Upper lobe of right lung (tissue), 1 donor: ENCODE measurements at places on chromosomes 2 and 18. TPM values are rescaled to one million over a fixed set of nuclear protein-coding genes. Genes with fewer than 3 reads are reported as not detected.

Gene TMEFF2
- total RNA-seq = not detected

Gene ITGB6
- 109 TPM for total RNA-seq

Gene PRSS56
- total RNA-seq = not detected

Gene ATG9A
- total RNA-seq = 48.2 TPM

Gene ZC3H6
- 16.6 TPM for total RNA-seq

Gene TMEM247
- not detected for total RNA-seq

Gene ZNF516
- total RNA-seq = 28.0 TPM

- no peak for DNase-seq
- H3K4me1 ChIP-seq = no peaks in the 10 kb centered on the region
- no peak overlapping the region for H3K4me3 ChIP-seq
- H3K36me3 ChIP-seq = no peaks in the 10 kb centered on the region
- no peak overlapping the region for H3K27ac ChIP-seq
- H3K27me3 ChIP-seq = no peaks in the 10 kb centered on the region
Measured at GRCh38 chr2:228066126-228066798, 115.2 kb downstream of the SPHKAP start.

- no peak overlapping the region for H3K27ac ChIP-seq
- H3K27me3 ChIP-seq = peaks cover 4% of the 10 kb centered on the region
- H3K4me3 ChIP-seq = no peak overlapping the region
- no peaks in the 10 kb centered on the region for H3K4me1 ChIP-seq
- DNase-seq = no peak
Measured at GRCh38 chr2:130949954-130950353, 113.2 kb downstream of the ARHGEF4 start.

GRCh38 chr2:8679827-8680731 lies 1.8 kb upstream of the ID2 start:
- peak overlapping the region; percentile 63 for H3K4me3 ChIP-seq
- H3K27me3 ChIP-seq = no peaks in the 10 kb centered on the region
- peak overlapping the region; percentile 98 for H3K27ac ChIP-seq
- H3K4me1 ChIP-seq = peaks cover 45% of the 10 kb centered on the region

- no peak overlapping the region for H3K27ac ChIP-seq
- no peaks in the 10 kb centered on the region for H3K4me1 ChIP-seq
- no peaks in the 10 kb centered on the region for H3K27me3 ChIP-seq
- DNase-seq = no peak
- no peaks in the 10 kb centered on the region for H3K36me3 ChIP-seq
- H3K4me3 ChIP-seq = no peak overlapping the region
Measured at GRCh38 chr18:27109451-27109850, 75.7 kb downstream of the CHST9 start.

DNA sequence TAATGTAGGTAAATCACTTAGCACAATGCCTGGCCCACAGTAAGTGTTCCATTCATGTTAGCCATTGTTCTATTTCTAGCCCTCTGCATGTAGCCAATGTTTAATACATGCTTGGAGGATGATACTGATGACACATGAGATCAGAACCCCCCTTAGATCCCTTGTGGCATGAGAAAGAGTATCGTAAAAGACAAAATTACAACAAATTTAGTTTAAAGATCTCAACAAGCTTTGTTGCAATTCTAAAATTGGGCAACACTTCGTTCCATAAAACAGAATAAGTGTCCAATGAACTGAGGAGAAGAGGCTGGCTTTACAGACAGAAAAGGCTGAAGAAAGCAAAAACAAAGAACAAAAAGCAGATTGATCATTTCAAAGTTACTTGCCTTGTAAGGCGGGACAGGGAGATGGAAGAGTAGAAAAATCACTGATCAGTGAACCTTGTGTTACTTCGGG lies 148.7 kb upstream of the SLC1A4 start:
- no peaks in the 10 kb centered on the region for H3K36me3 ChIP-seq
- peaks cover 27% of the 10 kb centered on the region for H3K4me1 ChIP-seq
- no peak overlapping the region for H3K4me3 ChIP-seq
- no peaks in the 10 kb centered on the region for H3K27me3 ChIP-seq

GRCh38 chr18:33264566-33264965 lies 176.0 kb downstream of the CCDC178 start:
- no peaks in the 10 kb centered on the region for H3K4me1 ChIP-seq
- H3K27me3 ChIP-seq = no peaks in the 10 kb centered on the region
- no peaks in the 10 kb centered on the region for H3K36me3 ChIP-seq
- no peak overlapping the region for H3K27ac ChIP-seq
- no peak for DNase-seq

DNA sequence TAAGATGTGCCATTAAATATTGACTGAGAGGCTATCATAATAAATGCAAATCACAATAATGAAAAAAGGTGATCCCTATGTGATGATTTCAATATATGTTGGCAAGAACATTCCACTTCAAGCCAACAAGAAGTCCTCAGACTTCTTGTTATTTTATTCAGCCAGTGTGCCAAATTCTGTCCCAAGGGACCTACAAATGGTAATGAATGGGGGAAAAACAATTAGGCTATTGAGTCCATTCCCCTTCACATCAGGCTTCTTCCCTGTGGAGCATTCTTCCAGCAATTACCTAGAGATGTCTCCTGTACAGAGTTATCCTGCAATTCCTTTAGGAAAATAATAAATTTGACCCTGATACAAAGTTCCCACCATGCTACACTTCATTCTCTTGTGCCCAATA lies 144.4 kb downstream of the PIEZO2 start:
- no peak overlapping the region for H3K27ac ChIP-seq
- no peaks in the 10 kb centered on the region for H3K27me3 ChIP-seq
- DNase-seq = no peak
- no peaks in the 10 kb centered on the region for H3K4me1 ChIP-seq
- H3K36me3 ChIP-seq = no peaks in the 10 kb centered on the region

- peaks cover 44% of the 10 kb centered on the region for H3K4me1 ChIP-seq
- no peak for DNase-seq
- no peaks in the 10 kb centered on the region for H3K27me3 ChIP-seq
Measured at GRCh38 chr2:25313711-25314513, 27.8 kb downstream of the DNMT3A start.

- H3K27ac ChIP-seq = no peak overlapping the region
- H3K4me3 ChIP-seq = no peak overlapping the region
- no peaks in the 10 kb centered on the region for H3K4me1 ChIP-seq
- H3K36me3 ChIP-seq = no peaks in the 10 kb centered on the region
- H3K27me3 ChIP-seq = no peaks in the 10 kb centered on the region
- no peak for DNase-seq
Measured at GRCh38 chr2:34784701-34785100, 1185.6 kb upstream of the FAM98A start.

DNA sequence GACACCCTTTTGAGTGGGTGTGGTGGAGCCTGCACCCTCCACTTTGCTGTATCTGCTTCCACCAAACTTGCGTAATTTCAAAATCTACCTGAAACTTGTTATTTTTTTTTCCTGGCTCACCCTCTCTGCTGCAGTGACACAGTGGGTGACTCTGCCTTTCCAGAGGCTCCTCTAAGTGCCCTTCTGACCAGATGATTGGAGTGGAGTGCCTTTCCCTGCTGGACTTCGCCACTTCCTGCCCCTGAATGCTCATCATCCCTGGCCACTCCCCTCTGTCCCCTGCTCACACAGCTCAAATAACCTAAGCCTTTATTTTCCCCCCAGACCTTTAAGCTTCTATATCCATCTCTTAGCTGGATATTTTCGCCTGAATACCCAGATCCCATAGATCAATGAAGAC lies 777.5 kb upstream of the ID2 start:
- H3K27ac ChIP-seq = no peak overlapping the region
- H3K4me1 ChIP-seq = no peaks in the 10 kb centered on the region
- no peaks in the 10 kb centered on the region for H3K36me3 ChIP-seq
- no peaks in the 10 kb centered on the region for H3K27me3 ChIP-seq
- DNase-seq = no peak

GRCh38 chr2:49369650-49370049 lies 215.3 kb upstream of the FSHR start:
- no peak overlapping the region for H3K4me3 ChIP-seq
- H3K36me3 ChIP-seq = no peaks in the 10 kb centered on the region
- no peak overlapping the region for H3K27ac ChIP-seq
- no peak for DNase-seq
- H3K4me1 ChIP-seq = no peaks in the 10 kb centered on the region
- no peaks in the 10 kb centered on the region for H3K27me3 ChIP-seq

DNA sequence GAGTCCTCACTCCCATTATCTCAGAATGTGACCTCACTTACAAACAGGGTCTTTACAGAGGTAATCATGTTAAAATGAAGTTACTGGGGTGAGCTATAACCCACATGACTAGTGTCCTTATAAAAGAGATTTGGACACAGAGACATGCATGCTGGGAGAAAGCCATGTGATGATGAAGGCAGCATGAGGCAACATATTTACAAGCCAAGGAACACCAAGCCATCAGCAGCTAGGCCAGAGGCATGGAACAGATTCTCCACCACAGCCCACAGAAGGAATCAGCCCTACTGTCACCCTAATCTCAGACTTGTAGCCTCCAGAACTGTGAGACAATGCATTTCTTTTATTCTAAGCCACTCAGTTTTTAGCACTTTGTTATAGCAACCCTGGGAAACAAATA lies 171.9 kb downstream of the EN1 start:
- no peaks in the 10 kb centered on the region for H3K36me3 ChIP-seq
- no peak for DNase-seq
- H3K4me1 ChIP-seq = no peaks in the 10 kb centered on the region
- no peak overlapping the region for H3K4me3 ChIP-seq
- H3K27ac ChIP-seq = no peak overlapping the region

GRCh38 chr2:237590272-237591140 lies at the start of gene RAB17:
TSS of gene RAB17 (minus strand) at chr2:237590734. CDS start at chr2:237586154, 4,580 bp downstream.
- H3K36me3 ChIP-seq = no peaks in the 10 kb centered on the region
- no peaks in the 10 kb centered on the region for H3K4me1 ChIP-seq
- H3K27ac ChIP-seq = peak within 1 kb of the TSS; percentile 84
- no peaks in the 10 kb centered on the region for H3K27me3 ChIP-seq

DNA sequence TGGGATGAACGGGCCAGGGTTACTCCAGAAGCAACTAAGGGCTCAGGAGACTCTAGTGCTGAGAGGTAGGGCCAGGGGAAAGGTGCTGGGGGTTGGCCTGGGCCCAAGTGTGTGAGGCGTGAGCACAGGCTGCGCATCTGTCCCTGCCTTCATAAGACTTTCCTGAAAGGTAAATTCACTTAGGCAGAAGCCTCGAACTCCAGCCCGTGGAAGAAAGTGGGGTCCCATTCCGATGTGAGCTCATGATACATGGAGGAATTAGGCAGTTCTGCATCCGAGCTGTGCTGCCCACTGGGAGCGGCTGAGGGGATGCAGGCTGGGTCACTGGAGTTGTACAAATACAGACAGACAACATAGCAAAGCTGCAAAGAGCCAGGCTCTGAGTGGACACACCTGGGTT lies 16.2 kb downstream of the PARD6G start:
- H3K4me3 ChIP-seq = no peak overlapping the region
- no peaks in the 10 kb centered on the region for H3K36me3 ChIP-seq
- H3K27me3 ChIP-seq = no peaks in the 10 kb centered on the region
- no peak overlapping the region for H3K27ac ChIP-seq
- H3K4me1 ChIP-seq = no peaks in the 10 kb centered on the region
- DNase-seq = no peak

DNA sequence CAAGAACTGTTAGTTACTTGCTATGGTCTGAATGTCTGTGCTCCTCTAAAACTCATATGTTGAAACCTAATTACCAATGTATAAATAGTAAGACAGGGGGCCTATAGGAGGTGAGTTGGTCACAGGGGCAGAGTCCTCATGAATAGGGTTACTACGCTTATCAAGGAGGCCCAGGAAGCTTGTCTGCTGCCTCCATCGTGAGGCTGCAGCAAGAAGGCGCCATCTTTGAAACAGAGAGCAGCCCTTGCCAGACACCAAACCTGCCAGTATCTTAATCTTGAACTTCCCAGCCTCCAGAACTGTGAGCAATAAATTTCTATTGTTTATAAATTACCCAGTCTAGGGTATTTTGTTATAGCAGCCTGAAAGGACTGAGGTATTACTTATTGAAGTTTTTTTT lies 79.1 kb downstream of the TGIF1 start:
- H3K4me1 ChIP-seq = no peaks in the 10 kb centered on the region
- H3K27ac ChIP-seq = no peak overlapping the region
- H3K36me3 ChIP-seq = no peaks in the 10 kb centered on the region

DNA sequence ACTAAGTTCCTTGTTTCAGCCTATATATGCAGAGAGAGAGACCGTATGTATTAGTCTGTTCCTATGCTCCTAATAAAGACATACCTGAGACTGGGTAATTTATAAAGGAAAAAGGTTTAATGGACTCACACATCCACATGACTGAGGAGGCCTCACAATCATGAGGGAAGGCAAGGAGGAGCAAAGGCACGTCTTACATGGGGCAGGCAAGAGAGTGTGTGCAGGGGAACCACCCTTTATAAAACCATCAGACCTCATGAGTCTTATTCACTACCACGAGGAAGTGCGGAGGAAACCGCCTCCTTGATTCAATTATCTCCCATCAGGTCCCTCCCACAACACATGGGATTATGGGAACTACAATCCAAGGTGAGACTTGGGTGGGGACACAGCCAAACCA lies 73.8 kb downstream of the TMEM18 start:
- no peak for DNase-seq
- H3K27me3 ChIP-seq = no peaks in the 10 kb centered on the region
- no peaks in the 10 kb centered on the region for H3K36me3 ChIP-seq

DNA sequence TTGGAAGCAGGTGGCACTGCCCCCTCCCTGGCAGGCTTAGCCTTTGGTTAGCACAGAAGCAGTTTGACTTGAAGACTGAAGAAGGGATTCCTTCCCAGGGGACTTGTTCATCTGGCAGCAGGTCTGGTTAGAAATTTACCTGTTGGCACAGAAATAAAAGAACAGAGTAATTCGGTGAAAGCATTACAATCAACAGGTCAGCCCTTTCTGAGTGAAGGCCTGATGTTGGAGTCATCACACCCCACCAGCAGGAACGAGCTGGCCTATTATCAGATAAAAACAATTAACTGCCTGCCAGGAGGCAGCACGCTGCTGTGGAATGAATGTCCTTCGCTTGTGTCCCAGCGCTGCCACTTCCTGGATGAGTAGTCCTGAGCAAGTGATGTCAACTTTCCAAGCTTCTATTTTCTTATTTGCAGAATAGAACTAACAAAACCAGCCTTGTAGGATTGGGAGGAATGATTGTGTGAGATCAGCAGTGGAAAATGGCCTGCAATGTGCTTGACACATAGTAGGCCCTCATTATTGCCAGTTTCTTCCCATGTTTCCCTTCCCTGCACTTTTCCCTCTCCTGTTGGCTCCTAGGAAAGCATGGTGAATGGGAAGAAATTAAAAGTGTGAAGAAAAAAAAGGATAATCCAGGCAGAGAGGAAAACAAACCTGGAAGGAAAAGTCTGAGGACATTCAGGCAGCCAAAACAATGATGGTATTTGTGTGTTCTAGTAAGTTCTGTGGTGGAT lies 29.0 kb downstream of the LGALSL start:
- no peak for DNase-seq
- no peaks in the 10 kb centered on the region for H3K27me3 ChIP-seq
- H3K4me3 ChIP-seq = no peak overlapping the region
- H3K4me1 ChIP-seq = peaks cover under 1% of the 10 kb centered on the region
- H3K36me3 ChIP-seq = no peaks in the 10 kb centered on the region
